ENCODE measurements at places on chromosomes 13 and 19. TPM values are rescaled to one million over a fixed set of nuclear protein-coding genes. Genes with fewer than 3 reads are reported as not detected.
A peak's percentile ranks its signal among the peaks of the same experiment; 100 is the strongest.

DNA sequence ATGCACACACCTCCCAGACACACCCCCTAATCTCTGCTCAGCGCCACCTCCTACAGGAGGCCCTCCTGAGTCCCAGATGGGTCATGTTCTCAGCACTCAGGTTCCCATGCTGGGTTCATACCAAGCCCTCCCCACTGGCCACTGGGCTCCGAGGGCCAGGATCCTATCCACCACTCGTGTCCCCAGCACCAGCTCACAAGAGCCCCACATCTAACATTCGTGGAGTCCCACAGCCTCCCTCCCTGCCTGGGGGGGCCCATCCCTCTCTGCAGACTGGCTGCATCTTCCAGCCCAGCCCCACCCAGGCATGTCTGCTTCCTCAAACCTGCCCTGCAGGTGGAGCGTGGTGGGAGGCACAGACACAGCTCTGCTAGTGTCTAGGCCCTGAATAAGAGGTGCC lies 227.4 kb downstream of the TUBA3C start:
- DNase-seq: no peak

- DNase-seq: no peak
Observed at GRCh38 chr19:5903056-5903623, 450 bp downstream of the NDUFA11 start.

DNA sequence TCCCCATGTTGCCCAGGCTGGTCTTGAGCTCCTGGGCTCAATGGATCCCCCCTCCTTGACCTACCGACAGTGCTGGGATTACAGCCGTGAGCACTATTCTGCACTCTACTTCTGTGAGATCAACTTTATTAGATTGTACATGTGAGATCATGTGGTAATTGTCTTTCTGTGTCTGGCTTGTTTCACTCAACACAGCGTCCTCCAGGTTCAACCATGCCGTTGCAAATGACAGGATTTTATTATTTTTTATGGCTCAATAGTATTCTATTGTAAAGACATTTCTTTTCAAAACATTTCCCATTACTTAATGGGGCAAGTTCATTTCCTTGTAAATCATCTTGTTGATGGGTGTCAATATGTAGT lies 1.5 kb upstream of the OBI1 start:
- no peak for DNase-seq

ZSCAN1 gene
- not detected for polyA plus RNA-seq

NCCRP1 gene
- not detected for polyA plus RNA-seq

- DNase-seq: no peak
Observed at GRCh38 chr13:95391362-95391761, 90.1 kb upstream of the ABCC4 start.

DNA sequence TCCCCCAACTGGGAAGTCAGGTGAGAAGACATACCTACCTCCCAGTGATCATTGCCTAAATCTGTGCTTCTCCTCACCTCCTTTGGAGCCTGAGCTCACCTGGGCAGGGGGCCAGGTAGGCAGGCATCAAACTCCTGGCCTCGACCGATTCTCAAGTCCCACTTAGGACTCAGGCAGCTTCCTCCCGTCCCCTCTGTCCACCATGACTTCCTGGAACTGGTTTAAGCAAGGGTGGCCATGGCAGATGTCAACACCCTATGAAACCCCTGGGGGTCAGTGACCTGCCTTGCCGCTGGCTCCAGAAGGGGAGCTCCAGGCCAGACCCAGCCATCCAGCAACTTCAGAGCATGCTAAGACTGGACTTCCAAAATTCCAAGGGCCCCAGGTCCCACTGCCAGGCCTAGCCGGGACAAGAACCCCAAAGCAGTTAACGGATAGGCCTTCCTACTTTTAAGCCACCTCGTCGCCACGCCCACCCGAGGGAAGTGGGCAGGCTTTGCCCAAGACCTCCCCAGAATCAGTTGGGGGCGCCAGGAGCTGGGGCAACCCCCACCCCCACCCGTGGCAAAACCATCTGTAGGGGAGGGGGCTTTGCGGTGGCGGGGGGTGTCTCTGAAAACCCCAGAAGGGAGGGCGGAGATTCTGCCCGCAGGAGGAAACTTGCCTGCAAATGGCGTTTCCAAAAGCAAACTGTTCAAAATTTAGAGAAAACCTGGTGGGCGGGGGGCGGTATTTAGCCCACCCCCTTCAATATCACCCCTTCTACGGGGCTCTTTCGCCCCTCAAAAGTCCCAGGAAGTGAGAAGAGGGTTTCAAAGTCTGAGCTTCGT lies 657 bp downstream of the PLIN3 start:
- peak; percentile 39 for DNase-seq

- no peak for DNase-seq
Observed at GRCh38 chr19:47756627-47756929, 11.2 kb downstream of the NOP53 start.

ODAD3 gene
- 0.78 TPM for polyA plus RNA-seq

DNA sequence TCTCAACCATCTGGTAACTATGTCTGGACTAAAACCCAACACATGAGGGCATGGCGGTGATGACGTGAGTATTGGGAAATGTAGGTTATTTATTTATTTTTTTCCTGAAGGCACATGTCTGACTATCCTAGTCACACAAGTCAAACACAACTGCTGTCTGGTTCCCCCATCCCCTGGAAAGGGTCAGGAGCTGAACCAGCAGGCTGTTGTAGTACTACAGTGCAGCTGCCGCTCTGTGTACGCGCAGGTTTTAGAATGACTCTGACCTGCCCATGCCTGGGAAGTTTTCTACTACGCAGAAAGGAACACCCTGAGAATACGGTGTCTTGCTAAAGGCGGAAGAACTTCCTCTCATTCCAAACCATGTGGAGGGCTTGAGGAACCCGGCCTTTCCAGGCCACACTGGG lies 1.2 kb downstream of the SLC7A1 start:
- DNase-seq: no peak

CGB8 gene
- polyA plus RNA-seq: not detected

TTC9B gene
- not detected for polyA plus RNA-seq

ZNF573 gene
- 17.0 TPM for polyA plus RNA-seq

DNA sequence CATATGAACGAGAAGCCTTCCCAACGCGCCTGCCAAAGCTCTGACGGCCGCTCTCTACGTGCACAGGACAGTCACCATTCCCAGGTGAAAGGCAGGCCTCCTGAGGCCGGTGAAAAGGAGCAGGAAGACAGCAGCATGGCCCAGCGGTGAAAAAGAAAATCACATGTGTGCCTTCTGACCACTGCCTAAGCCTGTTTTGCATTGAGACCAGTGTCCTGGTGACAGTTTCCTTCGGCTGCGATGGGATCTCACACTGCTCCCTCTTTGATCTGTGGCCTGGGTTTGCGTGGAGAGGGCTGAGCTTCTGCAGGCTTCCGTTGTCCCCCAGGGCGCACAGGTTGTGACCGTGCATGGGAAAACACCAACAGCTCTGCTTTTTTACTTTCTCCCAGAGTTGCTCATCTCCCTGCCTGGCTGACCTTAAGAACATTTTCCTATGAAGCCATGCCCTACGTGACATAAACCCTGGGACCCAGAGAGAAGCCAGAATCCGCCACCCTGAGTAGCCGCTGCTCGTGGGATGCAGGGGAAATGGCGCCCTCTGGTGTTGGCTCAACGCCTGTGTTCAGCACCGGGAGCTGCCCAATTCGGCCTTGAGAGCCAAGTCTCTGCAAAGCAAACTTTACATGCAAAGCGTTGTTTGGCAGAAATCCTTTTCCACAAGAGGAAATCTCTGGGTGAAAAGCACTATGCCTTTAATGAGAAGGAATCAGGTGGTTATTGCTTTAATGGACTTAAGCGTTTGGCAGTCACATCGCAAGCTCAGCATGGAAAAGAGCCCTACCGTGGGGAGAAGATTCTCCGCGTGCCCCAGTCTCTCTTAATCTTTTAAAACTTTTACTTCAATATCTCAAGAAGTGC lies 112.2 kb upstream of the GPR12 start:
- peak; percentile 12 for DNase-seq

DNA sequence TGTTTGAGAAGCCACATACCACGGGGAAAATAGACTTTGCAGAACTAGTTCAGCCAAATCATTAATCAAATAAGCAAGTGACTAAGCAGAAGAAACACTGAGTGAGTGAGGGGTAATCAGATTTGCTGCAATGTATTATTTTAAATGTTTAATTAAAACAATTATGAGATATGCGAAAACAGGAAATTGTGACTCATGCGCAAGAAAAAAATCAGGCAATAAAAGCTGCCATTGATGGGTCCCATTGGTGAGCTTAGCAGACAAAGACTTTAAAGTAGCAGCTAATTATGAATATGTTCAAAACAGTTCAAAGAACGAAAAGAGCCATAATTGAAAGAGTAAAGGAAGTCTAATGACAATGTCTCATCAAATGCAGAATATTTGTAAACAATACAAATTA lies 644.1 kb downstream of the GPC5 start:
- DNase-seq: no peak

DNA sequence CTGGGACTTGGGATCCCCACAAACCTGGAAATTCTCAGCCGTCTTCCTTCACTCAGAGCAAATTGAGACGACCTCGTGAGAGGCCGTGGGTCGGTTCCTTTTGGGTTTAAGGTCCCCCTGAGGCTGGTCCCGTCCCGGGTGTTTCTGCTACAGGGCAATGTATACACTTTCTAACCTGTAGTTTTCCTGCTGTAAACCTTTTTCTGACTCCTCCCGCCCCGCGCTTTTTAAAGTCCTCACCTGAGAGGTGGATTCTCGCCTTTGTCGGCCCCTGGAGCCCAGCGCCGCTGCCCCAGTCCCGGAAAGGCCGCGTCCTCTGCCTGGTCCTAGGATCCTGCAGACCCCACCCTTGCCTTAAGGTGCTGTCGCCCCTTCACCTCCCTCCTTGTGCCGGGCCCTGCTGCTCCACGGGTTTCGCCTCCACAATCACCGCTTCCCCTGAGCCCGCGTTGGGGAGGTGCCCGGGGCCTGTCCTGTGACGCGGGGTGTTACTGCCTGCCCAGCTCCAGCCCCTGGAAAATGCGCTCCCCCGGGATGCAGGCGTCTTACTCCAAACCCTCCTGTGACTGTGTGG lies 391 bp downstream of the ZNF761 start:
- no peak for DNase-seq

ZSCAN18 gene
- 35.3 TPM for polyA plus RNA-seq

GRCh38 chr13:18943721-18944391 lies 237.8 kb downstream of the TUBA3C start:
- no peak for DNase-seq

GRCh38 chr19:46744005-46744691 lies 1.7 kb upstream of the FKRP start:
- DNase-seq: no peak

IGFL1 gene
- not detected for polyA plus RNA-seq

ZNF568 gene
- 13.8 TPM for polyA plus RNA-seq

FAM32A gene
- 235 TPM for polyA plus RNA-seq

DNA sequence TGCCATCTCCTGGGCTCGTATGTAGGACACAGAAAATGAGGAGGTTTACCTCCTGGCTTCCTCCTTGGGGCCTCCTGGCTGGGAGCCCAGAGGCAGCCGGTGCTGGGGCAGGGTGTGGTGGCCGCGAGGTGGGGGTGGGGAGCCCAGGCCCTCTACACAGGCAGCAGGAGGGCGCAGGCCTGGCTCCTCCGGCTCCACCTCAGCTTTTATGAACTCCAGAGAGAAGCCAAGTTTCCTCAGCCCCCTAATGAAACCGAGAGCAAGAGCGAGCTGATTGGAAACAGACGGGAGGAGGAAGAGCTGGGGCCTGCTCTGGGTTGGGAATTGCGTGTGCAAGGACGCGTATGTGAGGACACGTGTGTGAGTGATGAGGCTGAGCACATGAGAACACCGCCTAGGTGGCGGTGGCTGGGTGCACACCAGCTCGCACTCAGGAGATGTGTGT lies 23.1 kb downstream of the LYL1 start:
- no peak for DNase-seq

CBY2 gene
- not detected for polyA plus RNA-seq

- DNase-seq: no peak
Observed at GRCh38 chr13:106680796-106681472, 113.0 kb upstream of the ARGLU1 start.

GRCh38 chr19:53865918-53866864 lies 1.5 kb upstream of the MYADM start:
- peak; percentile 61 for DNase-seq

DNA sequence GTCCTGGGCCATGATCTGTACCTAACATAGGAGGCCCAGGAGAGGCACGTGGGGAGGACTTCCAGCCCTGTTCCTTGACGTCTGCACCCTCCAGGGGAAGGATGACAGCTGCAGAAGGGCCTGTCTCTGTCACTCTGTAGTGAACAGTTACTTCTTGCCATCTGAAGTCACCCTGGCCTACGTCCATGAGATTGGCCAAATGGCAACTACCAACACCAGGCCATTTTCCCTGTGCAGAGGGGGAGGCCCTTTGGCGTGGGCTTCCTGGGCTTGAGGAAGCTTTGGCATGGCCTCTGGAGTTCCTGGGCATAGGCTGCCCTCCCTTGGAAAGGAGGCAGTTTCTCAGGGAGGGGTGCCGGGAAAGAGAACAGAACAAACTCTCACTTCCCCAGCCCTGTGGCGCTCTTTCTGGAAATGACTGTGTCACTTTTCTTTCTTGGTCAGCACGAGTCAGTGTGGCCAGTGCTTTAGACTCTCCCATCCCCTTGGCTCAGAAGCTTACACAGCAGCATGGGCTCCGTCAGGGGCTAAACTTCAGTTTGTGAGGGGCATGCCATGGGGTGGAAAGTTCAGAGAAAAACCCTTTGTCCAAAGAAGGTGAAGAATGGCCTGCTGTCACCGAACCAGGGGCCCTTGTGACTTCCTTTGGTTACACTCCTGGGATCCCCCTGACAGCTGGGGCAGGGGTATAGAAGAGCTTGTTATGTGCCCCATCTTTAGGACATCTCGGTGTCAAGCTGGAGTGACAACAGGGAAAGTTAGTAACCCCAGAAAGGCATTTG lies 5.3 kb downstream of the CARM1 start:
- no peak for DNase-seq

C13orf46 gene
- 0.52 TPM for polyA plus RNA-seq

DNA sequence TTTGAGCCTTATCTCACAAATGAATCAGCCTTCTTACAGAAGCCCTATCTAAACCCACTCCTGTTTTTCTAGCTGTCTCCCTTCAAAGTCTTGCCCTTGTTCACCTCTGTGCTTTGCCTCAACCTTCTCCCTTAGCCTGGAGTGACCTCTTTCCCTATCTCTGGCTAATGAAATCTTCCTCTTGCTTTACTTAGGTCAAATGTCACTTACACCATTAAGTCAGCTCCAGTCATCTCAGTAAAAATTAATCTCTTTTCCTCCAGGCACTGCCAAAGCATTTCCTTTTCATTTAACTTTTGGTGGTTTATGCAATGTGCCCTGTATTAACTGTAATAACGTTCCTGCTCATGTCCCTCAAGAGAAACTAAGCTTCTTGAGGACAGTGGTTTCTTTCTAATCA lies 596.5 kb upstream of the MIR17HG start:
- no peak for DNase-seq
